Suprapubic skin (tissue), 4 donors: ENCODE measurements at places on chromosomes 4 and X.

GRCh38 chrX:97553833-97554232, 670.1 kb downstream of the RPA4 start:
- no peak for DNase-seq

- DNase-seq: no peak
Observed at GRCh38 chr4:144531841-144532240, 114.1 kb upstream of the HHIP start.

- no peak for DNase-seq
Observed at GRCh38 chr4:1463927-1464540, 57.8 kb upstream of the NKX1-1 start.

DNA sequence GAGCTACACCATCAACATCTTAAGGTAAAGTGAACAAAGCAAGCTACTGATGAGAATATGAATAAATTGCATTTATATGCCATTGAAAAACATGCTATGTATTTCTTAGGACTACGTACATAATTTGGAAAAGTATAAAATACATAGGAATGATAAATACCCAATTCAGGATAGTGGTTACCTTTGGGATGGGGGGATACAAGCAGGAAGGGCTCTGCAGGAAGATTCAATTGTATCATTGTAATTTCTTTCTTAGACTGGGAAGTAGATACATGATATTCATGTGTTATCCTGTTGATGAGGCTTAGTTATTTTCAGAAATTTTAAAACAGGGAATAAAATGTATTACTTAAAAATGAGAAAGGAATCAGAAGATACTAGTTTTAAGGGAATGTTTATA, 43.4 kb downstream of the TRAPPC11 start:
- DNase-seq: no peak

DNA sequence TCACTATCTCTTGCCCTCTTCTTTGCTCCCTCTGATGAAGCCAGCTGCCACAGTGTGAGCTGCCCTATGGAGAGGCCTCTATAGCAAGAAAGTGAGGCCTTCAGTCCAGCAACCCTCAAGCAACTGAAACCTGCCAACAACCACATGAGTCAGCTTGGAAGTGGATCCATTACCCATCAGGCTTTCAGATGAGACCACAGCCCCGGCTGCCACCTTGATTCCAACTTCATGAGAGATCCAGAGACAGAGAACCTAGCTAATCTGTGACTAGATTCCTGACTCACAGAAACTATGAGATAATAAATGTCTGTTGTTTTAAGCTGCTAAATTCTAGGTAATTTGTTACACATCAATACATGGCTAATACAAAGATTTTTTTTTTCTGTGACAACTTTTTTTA, 20.4 kb upstream of the WAS start:
- no peak for DNase-seq

DNA sequence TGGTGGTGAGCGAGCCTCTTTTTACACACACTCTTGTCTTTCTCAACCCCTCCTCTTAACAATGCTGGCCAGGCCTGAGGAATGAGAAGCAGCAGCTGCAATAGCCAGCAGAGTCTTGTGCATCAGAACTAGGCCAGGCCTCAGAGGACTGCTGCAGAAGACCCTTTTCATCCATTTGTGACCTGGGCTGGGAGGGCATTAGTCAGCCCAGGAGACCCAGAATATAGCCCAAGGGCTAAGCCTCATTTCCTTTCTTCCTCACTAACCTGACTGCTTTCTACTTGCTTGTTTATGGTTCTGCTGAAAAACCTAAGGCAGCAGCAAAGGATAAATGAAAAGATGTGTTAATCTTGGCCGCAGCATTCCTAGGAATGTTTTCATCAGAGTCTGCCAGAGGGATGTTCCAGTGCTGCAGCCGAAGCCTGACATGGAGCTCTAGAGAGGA, 254.7 kb upstream of the AR start:
- no peak for DNase-seq

GRCh38 chrX:51917604-51918003, 24.2 kb downstream of the MAGED1 start:
- DNase-seq: no peak

DNA sequence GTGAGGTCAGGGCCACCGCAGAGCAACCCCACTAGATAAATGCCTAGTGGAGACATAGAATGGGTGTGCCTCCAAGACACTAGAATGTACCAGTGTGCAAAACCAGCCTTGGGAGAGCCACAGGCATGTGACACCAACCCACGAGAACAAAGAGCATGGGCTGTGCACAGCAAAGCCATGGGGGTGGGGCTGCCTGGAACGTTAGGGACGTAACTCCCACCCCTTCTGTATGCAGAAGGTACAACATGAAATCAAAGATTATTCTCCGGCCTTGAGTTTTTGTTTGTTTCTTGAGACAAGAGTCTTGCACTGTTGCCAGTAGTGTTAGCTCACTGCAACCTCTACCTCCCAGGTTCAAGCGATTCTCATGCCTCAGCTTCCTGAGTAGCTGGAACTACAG, 99.5 kb downstream of the MID1IP1 start:
- no peak for DNase-seq

- no peak for DNase-seq
Observed at GRCh38 chr4:40122941-40123340, 66.3 kb downstream of the N4BP2 start.

DNA sequence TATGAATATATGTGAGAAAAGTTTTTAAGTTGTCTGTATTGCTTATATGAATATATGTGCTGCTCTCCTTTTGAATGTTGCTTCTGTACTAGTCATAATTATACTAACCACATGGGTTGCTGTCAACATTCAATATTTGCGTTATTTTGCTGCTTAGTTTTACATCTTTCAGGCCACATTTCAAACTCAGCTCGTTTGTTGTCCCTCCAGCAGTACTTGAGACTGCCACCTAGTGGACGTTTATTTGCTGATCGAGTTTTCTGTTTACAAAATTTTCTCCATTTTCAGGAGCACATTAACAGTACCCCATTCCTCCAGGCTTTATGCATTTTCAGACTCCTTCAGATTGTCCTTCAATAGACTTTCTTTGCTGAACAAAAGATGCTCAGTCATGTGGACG, 75.8 kb downstream of the NUDT11 start:
- DNase-seq: no peak

DNA sequence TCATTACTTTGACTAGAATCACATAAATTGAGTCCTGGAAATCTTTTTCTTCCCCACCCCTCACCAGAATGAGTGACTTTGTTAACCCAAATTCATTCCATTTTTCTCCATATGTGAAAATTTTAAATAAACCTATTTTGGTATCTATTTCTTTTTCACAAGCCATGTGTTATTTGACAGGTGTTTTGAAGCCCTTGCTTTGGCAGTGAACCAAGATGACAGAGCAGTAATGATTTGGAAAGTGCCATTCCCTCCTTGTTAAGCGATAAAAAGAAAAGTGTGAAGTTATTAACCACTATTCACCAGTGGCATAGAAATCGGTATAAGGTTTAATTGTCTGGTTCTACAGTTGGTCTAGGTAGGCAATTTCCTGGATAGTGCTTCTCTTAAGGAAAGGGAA, 66.1 kb downstream of the POLA1 start:
- no peak for DNase-seq

GRCh38 chr4:80101792-80102116, 28.7 kb upstream of the ANTXR2 start:
- DNase-seq: no peak

DNA sequence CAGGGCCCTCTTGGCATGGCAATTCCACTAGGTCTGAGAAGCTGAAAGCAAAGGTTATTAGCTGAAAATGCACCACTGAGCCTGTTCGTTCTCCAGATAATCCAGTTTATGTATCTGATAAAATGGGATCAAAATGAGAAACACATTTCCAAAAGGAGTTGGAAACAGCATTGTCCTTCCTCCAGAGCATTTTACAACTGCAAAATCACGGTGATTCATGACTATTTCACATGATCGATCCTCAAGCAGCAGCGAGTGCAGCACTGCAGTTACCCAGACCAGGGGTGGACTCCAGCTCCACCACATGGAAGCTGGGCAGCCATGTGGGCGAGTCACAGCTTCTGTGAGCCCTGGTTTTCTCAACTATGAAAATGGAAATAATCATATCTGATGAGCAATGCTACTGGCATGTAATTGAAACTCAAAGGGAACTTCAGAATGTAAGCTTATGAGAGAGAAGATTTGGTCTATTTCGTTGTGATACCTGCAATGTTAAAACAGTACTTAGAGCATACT, 78.7 kb upstream of the MSX1 start:
- no peak for DNase-seq

DNA sequence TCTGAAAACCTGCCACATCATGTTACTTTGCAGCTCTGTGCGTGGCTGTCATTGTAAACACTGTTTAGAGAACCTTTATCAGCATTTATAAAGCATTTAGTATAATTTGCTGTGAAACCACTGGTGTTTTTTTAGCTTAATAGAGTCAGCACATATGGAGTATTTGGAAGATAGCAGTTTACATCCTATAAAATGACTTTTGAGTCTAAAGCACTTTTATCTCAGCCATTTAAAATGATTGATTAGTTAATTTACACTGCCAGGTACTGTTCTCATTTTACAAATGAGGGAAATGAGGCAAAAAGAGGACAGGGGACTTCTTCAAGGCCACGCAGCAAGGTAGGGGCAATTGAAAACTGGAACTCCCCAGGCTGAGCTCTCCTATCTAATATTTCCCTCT, 181.7 kb downstream of the FRMPD4 start:
- no peak for DNase-seq

DNA sequence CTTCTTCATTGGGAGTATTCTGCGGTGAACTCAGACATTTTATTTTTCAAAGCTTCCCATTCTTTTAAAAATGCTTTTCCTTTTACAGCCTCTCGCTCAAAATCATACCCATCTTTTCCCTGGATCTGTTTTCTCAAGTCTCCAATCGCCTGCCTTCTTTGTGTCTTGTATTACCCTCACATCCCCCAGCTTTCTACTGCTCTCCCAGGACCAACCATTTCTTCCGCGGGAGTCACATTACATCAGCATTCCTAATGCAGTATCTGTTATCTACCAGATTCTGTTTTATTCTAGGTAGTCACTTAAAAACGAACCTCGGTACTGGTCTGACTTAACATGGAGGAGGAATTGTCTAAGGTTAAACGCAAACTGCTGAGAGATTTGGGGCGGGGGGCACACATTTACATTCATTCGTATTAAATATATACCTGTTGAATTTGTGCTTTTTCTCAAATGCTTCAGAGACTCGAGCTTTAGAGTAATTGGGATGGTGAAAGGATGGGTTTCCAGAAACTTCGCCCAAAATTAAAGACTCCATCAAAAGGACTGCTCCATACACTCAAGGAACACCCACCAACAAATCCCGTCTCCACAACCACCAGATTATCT, 493 bp upstream of the UCHL1 start:
- no peak for DNase-seq

DNA sequence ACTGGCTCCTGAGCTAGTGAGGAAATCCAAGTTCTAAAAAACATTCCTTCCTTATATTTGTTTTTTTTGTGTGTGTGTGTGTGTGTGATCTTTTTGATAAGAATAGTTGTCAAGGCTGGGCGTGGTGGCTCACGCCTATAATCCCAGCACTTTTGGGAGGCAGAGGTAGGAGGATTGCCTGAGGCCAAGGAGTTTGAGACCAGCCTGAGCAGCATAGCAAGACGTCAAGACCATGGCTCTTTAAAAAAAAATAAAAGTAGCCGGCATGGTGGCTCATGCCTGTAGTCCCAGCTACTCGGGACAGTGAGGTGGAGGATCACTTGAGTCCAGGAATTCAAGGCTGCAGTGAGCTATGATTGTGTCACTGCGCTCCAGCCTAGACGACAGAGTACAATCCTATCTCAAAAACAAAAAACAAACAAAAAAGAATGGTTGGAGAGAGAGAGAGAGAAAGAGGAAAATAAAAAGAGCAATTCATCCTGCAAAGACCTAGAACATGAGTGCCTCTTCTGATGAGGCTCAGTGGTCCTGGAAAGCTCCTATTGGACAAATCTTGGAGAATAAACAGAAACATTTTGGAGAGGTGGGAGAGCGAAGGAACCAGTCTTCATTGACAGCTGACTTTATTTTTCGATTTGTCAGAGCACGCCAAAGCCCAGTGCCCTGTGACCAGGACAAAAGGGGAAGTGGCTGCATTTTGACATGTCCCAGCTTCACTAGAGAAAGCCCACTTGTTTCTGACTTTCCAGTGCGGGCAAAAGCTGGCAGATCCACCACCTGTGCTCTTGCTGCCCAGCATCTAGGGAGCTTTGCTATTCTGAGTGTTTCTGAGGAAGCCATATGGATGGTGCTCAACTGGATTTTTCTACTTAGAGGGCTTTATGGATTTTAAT, 244.7 kb downstream of the PALLD start:
- no peak for DNase-seq

DNA sequence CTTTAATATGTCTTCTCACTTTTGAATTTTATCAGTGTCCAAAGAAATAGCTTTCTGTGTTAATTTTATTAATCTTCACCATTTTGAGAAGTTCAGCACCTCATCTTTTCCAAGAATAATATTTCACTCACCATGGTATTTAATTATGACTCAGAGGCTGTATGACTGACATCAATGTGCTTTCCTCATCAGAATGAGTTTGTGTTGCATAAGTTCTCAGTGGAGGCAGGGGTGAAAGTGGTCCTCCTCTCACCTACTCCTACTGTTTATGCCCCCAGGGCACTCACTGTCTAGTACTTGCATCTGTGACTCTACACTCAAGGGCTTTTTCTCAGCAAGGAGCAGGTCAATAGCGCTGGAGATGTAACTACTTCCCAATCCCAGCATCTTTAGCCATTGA, 905.3 kb upstream of the INTU start:
- no peak for DNase-seq

DNA sequence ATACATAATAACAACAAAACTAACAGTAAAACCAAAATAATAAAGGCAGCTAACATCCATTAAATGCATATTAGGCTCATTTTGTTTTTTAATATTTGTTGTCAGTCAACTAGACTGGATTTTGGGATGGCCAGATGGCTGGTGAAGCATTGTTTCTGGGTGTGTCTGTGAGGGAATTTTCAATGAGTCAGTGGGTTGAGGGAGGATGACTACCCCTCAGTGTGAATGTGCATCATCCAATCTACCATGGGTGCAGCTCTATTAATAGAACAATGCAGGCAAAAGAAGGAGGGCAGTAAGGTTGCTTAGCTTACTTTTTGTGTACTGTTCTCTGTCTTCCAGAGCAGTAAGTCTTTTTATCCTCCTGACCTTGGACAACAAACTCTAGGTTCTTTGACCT, 484.2 kb upstream of the HS3ST1 start:
- DNase-seq: no peak
